ENCODE measurements at places on chromosomes 7 and 10.

- no peak for DNase-seq
Measured at GRCh38 chr7:74044366-74045350, 16.7 kb downstream of the ELN start.

GRCh38 chr10:78513986-78514385 lies 480.3 kb downstream of the RPS24 start:
- DNase-seq, result no peak

GRCh38 chr7:83581667-83582435 lies 67.1 kb downstream of the SEMA3E start:
- no peak for DNase-seq

DNA sequence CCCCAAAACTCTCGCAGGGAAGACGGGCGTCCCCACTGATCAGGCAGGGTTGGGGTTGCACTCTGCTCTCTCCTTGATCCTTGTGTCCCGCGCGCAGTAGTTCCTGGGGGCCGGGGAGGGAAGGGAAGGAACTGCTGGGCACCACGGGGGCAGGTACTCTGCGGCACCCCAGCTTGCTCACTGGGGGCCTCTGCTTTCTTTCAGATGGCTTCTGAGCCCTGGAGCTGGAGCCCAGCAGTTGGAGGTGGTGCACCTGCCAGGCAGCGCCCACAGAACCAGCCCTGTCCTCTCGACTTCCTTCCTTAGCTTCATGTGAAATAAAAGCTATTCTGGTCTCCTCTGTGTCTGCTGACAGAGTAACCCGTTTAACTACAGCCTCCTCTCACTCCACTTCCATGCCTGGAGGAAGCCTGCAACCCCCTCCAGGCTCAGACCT lies 12.2 kb downstream of the PLAC9 start:
- DNase-seq, result no peak

- DNase-seq, result no peak
Measured at GRCh38 chr10:46012746-46013145, 17.7 kb downstream of the NCOA4 start.

DNA sequence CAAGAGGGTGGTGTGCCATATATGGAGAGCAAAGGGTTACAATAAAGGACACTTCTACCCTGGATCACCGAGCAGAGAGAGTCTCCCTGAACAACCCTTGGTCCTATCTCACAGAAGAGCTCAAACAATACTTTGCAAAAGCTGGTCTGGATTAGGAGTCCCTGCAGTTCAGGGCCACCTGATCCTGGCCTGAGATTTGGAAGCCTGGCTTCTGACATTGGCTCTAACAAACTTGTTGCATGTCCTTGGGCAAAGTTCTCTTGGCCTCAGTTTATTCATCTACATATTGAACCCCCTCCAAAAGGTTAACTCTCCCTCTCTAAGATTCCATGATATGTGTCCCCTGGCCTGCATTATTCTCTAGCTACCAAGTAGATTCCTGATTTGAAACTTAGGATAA lies 1.7 kb downstream of the RBP4 start:
- no peak for DNase-seq

GRCh38 chr7:27774717-27775328 lies 34.9 kb downstream of the TAX1BP1 start:
- peak; percentile 32 for DNase-seq

- peak; percentile 74 for DNase-seq
Measured at GRCh38 chr10:101161494-101162299, 30.6 kb downstream of the TLX1 start.

GRCh38 chr7:133675510-133676218 lies 422.8 kb downstream of the EXOC4 start:
- DNase-seq, result no peak

GRCh38 chr7:43721193-43721806 lies 8.0 kb downstream of the COA1 start:
- DNase-seq, result peak; percentile 64

DNA sequence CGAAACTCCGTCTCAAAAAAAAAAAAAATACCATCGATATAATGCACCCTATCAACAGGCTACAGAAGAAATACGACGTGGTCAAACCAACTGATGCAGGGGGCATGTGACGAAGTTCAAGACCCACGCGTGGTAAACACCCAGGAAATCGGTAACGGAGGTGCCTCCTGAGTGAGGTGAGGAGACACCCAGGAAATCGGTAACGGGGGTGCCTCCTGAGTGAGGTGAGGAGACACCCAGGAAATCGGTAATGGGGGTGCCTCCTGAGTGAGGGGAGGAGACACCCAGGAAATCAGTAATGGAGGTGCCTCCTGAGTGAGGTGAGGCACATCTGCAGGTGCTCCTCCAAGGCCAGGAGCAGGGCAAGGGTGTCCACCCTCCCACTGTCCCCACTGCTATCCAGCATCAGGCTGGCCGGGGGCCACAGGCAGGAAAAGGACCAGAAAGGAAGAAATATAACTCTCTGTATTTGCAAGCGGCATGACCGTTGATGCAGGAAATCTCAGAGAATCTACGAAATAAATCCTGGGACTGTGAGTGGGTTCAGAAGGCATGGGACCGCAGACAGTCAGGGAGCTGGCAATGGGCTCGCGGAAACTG lies 10.7 kb upstream of the GPR146 start:
- DNase-seq, result no peak
